DMS 273 treated with DMSO at 0.1 percent for 48 hours (cell line): ENCODE measurements at places on chromosomes 4 and X.

GRCh38 chr4:8537041-8537461, 43.1 kb upstream of the GPR78 start:
- DNase-seq = no peak

DNA sequence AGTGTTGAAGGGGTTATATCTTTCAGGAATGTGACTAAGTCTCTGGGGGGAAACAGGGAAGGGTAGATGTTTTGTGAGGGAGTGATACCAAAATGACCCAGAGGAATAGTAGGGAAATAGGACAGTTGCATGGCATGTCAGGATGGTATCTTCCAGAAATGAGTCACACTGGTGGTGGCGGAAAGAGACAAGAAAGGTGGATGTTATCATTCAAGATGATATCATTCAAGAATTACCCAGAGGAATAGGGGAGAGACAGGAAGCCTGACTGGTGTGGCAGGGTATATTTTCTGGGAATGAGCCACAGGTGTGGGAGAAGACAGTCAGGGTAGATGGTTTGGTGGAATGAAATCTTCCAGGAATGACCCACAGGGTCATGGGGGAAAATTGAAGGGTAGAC, 61.1 kb downstream of the MAOA start:
- DNase-seq = no peak

GRCh38 chr4:115453416-115453815, 340.0 kb upstream of the NDST4 start:
- DNase-seq = no peak

DNA sequence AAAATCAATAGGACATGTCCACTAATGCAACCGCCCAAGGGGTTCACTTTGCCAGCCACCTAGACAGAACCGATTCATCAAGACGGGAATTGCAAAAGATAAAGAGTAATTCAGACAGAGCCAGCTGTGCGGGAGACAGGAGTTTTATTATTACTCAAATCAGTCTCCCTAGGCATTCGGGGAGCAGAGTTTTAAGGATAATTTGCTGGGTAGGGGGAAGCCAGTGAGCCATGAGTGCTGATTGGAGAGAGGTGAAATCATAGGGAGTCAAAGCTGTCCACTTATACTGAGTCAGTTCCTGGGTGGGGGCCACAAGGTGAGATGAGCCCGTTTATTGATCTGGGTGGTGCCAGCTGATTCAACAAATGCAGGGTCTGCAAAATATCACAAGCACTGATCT, 8.5 kb downstream of the TMEM184C start:
- DNase-seq = no peak

GRCh38 chr4:81605271-81605670, 133.6 kb upstream of the RASGEF1B start:
- DNase-seq = no peak

- no peak for DNase-seq
Measured at GRCh38 chrX:68754406-68754805, 74.4 kb upstream of the EFNB1 start.

DNA sequence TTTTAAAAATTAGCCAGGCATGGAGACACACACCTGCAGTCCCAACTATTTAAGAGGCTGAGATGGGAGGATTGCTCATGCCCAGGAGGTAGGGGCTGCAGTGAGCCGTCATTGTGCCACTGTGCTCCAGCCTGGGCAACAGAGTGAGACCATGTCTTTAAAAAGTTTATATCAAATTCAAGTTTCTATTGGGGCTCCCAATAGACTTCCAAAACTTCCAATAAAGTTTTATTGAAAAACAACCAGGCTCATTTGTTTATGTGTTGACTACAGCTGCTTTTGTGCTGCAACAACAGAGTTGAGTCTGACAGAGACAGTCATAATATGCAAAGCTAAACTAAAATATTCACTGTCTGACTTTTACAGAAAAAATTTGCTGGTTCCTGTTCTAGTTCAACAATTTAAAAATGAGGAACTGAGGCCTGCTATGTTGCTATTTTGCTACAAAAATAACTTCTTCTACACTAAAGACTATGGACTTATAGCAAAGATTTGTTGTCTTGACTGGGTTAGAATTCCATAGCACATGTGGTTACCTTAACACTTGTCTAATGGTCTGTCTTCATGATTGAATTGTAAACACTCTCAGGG, 63.3 kb upstream of the RELL1 start:
- no peak for DNase-seq
